Stimulated activated CD4-positive, alpha-beta T cell treated with anti-CD3 and anti-CD28 coated beads, Interleukin-2, amount 100 ng/mL, for 48 hours (primary cell): ENCODE measurements at places on chromosomes 4 and X.

DNA sequence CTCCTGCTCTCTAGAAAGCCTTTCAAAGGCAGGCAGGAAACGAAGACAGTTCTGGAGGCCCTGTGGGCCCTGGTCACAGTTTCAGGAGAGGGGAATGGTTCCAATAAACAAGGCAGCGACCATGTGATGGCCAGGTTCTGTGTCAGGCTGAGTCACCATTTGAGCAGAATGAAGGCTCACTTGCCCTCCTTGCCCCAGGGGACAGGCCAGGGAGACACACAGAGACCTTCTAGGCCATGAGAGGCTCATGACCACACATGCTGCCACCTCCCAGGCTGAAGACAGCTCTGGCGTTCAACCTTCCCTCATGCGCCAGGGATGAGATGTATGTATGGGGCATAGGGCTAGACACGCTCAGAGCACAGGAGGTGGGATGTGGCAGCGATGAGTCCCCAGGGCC is 22.9 kb upstream of the TRIM2 start:
- DNase-seq: no peak

DNA sequence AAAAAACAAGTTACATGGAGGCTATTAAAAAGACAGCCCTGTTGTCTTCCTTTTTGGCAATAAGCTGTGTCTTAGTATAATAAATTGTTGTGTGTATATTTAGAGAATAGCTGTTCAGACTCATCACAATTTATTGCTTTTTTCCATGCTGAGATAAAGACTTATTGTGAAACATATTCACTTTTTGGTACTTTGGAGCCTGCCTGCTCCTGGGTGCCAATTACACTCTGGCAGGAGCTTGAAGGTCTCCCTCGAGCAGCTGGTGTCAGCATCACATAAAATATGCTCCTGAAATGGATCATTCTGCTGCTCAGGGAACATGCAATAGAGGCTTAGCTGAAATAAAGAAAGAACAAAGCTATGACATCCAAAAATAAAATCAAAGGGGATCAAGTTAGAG is 211.6 kb upstream of the DKK2 start:
- DNase-seq: no peak

GRCh38 chr4:145625677-145626622 is 6.8 kb downstream of the MMAA start:
- no peak for DNase-seq

DNA sequence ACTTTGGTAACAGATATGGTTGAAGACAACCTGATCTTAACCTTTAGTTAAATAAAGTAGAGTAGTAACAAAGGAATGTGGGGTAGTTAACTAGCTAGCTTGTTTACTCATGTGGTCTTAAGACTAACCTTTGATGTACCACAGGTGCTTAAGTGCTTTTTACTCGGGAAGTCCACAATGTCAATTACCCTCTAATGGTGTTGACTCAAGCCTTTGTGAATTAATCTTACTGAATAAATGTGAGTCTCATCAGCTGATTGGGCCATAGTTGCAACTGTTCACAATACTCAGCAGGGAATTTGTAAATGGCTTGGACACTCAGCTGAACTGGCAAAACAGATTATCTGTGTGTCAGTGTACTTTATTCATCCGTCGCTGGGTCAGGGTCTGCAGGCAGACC is 119.0 kb upstream of the UGT8 start:
- DNase-seq: no peak

DNA sequence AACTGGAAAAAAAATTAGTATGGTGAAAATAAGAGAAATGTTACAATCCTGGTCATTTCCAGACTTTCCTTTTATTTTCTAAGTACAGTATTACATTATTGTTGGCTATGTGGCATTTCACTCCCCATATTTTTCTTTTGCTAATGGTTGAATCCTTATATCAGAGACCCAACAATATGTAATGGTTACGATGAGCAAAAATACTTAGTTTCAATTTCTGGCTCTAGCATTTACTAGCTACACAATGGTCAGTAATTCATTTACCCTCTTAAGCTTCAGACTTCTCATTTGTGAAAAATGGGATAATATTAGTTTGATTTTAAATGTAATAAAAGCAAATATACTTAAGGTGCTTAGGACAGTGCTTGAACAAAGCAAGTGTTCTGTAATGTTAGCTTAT is 942.9 kb upstream of the PABPC4L start:
- no peak for DNase-seq

- DNase-seq: no peak
Observed at GRCh38 chr4:7956270-7956808, 16.7 kb upstream of the AFAP1 start.

DNA sequence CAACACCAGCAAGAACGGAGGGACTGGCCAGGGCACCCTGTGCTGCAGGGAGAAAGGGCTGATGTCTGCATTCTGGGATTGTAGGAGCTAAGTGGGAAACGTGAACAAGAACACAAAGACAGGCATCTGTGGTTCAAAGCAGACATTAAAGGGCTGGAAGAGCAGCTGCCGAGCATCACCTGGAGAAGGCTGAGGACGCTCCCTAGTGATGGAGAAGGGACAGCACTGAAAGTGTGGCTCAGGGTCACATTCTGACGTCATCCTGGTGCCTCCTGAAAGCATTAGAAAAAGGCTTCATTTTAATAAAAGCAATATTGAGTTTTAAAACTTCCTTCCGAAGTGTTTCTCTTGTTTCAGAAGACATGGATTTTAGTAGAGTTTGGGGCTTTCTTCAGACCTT is 62.3 kb downstream of the CLDN22 start:
- no peak for DNase-seq

- DNase-seq: no peak
Observed at GRCh38 chr4:13642170-13642950, 14.8 kb upstream of the BOD1L1 start.

DNA sequence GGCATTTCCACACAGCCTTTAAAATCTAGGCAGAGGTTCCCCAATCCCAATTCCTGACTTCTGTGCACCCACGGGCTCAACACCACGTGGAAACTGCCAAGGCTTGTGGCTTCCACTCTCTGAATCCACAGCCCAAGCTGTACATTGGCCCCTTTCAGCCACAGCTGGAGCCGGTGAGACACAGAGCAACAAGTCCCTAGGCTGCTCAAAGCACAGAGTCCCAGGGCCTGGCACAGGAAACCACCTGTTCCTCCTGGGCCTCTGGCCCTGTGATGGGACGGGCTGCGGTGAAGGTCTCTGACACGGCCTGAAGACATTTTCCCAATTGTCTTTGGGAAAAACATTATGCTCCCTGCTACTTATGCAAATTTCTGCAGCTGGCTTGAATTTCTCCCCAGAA is 500.0 kb downstream of the FSTL5 start:
- DNase-seq: no peak

DNA sequence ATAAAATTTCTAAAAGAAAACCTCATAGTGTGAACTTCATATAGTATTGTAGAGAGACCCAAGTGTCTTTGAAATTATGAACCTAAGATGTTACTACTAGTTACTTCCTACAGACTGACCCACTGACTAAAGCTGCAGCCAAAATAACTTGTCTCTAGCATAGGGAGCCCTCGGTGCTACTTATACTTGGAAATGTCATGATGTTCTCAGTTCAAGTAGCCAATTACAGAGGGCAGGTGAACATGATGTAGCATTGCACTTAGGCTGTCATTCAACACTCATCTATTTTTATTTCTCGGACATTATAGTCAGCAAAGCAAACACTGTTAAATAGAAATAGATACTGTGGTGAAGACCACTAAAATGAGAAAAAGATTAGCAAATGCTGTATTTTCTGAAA is 165.6 kb downstream of the AREG start:
- no peak for DNase-seq

GRCh38 chr4:157075811-157076577 is at the start of gene GLRB:
Gene GLRB (plus strand): TSS chr4:157076150. CDS start chr4:157078025, 1,875 bp downstream.
- no peak for DNase-seq

GRCh38 chrX:3815896-3816664 is 102.6 kb upstream of the PRKX start:
- DNase-seq: peak; percentile 30
